ENCODE measurements at places on chromosomes 16 and 17.

DNA sequence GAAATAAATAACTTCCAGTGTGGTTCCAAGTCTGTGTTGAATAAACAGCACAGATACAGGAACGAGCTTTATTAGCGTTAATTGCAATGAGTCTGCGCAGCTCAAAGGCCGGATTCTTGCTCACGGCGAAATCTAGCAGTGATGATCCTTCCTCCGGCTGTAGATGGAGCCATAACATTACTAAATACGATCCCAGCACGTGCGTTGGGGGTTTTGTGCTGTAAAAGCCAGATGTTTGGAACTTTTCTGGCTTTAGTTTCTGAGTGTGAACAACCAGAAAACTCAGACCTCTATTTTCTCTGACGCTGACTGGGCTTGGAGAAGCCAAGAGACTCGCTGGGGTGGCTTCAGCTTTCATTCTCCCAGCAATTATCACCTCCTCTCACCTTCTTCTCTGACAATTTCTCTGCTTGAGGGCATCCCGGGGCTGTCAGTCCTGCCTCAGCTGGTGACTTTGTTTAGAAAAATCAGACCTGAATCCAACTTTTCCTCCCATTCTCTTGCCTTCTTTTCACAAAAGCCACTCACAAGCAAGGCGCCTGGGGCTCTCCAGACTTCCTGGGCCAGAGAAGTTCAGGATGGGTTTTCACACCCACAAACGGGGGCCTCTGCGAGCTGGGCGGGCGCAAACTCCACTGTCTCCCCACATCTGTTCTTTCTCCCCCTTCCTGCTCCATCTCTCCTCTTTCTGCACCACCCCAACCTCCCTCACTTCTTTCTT is 47.1 kb upstream of the AKTIP start:
- DNase-seq: peak; percentile 35

- DNase-seq: peak; percentile 17
These were observed 2.2 kb downstream of the ALDOC start for GRCh38 chr17:28574526-28574925.

GRCh38 chr16:25052530-25052929 is 37.4 kb upstream of the ARHGAP17 start:
- DNase-seq: no peak

DNA sequence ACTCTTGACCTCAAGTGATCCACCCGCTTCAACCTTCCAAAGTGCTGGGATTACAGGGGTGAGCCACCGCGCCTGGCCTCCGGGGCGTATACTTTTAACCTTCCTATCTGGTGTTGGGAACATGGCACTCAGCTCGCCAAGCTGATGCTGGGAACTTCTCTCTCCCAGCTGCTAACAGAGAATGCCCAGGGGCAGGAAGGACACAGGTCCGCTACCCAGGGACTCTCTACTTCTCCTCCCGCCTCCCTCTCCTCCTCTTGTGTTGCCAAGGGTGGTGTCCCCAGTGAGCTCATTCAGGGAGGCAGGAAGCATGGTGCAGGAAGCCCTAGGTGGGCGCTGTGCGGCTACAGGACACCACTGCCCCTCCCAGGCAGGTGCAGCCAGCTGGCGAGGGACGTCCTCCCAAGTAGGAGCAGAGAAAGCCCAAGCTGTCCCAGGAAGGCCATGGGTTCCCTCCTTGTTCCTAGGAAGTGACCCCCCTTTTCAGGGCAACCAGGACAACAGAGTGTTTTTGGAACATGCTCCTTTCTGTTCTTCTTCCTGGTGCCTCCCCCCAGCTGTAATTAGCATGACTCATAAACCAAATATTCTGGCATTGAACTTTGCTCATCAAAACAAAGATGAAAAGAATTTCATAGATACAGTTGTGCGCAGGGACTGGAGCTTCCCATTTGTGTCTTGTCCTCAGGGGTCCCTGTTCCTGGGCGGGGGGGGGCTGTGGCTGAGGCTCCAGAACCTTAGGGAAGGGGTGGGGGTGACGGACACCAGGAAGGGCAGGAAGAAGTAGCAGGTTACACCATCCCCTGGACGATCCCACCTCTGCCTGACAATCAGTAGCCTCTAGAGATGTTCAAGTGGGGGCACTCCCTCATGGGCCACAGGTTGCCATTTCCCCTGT is 2.7 kb downstream of the C1QTNF1 start:
- no peak for DNase-seq

DNA sequence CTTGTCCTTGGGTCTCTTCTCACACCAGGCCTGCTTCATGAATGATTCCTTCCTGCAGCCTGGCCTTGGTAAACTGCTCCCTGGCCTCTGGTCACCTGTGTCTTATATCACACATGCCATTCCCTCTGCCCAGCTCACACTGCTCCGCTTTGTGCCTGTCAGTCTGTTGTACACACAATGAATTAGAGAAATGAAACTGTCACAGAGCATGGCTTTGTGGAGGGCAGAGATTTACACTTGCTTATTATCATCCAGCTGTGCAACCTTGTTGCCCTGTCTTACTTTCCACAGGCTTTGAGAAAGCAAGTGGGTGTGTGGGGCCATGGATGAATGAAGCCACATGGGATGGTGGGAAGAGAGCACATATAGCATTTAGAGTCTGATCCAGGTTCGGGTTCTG is 22.4 kb downstream of the ALDH3A2 start:
- DNase-seq: no peak

DNA sequence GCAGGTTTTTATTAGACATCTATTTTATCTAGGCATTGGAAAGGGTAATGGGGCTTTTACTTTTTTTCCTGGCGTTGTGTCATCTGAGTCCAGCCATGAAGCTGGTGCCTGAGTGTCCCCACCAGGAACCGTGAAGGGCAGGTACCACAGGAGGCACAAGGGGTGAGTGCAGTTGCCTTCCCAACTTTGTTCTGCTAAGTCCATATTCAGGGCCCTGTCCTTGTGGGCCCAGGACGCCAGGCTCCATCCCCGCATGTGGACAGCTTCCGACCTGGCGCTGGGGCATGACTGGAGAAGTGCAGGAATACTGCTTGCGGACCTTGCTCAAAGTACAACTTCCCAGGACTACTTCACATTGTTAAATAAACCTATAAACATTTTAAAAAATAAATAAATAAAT is 60.6 kb downstream of the KPNA2 start:
- DNase-seq: no peak

GRCh38 chr16:74991593-74992403 is 6.9 kb upstream of the WDR59 start:
- no peak for DNase-seq

GRCh38 chr16:1613728-1614455 is 1.7 kb downstream of the CRAMP1 start:
- DNase-seq: peak; percentile 20

DNA sequence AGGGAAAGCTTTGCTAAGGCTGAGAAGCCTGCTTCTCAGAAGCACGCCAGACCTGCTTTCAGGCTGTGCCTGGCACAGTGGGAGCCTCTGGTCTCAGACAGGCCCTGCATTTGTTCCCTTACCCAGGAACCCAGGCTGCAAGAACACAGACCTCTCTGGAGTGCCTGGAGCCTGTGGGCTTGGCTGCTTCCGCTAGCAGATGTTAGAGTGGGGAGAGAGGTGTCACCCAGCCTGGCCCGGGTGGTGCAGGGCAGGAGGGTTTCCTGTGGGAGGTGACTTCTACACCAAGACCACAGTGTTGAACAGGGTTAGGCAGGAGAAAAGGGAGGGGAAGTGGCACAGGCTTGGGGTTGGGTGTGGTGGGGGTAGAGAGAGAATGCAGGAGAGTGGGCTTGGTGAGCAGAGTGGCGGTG is 35.8 kb upstream of the ADGRG1 start:
- peak; percentile 48 for DNase-seq

DNA sequence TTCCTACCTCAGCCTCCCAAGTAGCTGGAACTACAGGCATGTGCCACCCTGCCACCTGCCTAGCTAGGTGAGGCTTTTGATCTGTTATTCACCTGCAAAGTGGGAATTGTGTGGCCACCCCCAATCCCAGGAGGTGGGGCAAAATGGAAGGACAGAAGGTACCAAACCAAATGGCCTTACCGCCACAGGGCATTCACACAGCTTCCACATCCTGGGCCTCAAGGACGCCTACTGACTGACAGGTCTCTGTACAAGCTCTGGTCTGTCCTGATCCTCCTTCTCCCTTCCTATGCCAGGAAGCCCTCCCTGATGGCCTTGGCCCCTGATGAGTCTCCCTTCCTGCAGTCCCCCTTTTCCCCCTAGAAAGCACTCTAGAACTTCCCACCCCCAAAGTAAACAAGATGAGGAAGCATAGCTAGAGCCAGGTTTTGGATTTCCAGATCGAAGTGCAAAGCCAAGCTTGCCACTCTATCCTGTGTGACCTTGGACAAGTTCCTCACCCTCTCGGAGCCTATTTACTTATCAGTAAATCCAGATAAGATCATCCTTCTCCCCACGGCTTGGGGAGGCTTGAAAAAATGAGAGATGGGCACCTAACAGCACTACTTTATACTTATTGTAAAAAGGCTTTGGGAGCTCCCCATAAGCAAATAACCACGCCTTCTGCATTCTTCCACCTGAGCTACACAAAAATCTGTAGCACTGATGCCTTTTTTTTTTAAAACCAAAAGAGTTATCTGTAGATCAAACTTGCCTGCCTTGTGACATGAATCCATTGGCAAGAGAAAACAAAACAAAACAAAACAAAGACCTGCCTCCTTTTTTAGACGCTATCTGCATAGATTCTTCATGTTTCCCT is 4.5 kb downstream of the PLLP start:
- no peak for DNase-seq

- no peak for DNase-seq
These were observed 7.3 kb upstream of the SLX4 start for GRCh38 chr16:3618769-3619141.

DNA sequence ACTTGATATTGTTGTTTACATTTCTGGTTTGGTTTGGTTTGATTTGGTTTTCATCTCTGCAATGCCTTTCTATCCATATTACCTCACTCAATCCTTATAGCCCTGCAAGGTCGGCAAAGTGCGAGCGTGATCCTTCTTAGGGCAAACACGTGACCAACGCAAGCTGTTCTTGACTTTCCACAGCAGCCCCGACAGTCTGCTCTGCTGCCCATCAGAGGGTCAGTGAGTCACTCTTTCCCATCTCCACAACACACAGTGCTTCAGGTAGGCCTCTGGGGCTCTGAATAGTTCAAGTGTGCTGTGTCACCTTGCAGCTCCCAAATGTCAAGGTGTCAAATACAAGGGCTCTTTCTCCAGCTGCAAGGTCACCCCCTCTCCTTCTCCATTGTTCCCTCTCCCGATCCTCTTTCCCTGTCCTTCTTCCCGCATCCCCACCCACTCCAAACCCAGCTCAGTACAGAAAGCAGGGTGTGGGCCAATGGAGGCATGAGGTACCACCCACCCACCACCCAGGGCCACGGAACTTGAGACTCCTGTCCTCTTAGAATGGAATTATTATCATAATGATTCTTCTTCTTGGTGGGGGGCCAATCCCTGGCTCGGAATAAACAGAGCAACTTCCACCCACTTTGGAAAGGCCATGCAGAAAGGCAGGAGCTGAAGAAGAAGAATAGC is 139.7 kb downstream of the SLC39A11 start:
- DNase-seq: no peak

DNA sequence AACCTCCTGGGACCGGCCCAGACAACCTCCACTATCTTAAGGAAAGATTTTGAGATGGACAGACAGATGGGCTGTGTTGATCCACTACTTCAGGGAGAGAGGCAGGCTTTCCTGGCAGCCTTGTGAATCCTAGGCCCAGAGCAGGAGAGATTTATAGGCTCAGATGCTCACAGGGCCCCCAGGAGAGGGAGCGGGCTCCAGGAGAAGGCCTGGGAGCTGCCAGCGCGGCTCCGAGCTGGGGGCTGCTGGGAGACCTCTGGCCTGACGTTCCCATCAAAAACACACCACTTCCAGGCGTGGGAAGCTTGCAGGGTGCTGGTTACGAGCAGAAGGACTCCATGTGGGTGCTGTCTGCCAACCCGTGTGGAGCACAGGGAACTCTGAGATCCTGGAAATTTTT is 53.2 kb downstream of the MYH11 start:
- DNase-seq: no peak

DNA sequence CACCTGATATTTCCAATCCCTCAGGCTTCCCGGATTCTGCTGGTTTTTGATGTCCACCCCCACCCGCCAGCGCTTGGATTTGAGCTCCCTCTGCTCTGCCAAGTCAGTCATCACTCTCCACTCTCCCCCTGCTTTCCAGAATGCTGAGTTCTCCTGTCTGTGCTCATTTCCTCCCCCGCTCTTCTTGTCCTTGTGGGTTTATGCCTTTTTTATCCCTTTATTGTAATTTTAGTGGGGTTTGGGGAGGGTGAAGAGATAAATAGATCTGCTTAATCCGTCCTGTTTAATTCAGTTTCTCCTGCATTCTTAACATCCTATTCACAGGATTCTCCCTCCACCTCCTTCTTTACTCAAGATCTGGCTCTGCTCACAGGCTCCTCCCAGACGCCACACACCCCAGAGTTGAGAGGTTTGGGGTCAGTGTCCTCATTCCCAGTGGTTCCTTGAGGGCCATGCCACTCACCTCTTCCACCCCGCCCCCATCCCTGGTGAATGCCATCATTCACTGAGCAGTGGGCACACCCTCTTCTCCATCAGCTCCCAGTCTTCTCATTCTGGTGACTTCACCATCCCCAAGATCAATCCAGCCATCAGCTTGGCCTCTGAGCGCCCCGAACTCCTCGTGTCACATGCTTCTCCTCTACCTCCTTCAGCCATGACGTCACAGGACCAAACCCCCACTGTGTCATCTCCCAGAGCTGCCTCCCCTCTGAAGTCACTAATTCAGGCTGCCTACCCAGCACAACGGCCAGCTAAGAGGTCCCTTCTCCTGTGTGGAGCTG is 15.1 kb upstream of the GUCY2D start:
- no peak for DNase-seq

DNA sequence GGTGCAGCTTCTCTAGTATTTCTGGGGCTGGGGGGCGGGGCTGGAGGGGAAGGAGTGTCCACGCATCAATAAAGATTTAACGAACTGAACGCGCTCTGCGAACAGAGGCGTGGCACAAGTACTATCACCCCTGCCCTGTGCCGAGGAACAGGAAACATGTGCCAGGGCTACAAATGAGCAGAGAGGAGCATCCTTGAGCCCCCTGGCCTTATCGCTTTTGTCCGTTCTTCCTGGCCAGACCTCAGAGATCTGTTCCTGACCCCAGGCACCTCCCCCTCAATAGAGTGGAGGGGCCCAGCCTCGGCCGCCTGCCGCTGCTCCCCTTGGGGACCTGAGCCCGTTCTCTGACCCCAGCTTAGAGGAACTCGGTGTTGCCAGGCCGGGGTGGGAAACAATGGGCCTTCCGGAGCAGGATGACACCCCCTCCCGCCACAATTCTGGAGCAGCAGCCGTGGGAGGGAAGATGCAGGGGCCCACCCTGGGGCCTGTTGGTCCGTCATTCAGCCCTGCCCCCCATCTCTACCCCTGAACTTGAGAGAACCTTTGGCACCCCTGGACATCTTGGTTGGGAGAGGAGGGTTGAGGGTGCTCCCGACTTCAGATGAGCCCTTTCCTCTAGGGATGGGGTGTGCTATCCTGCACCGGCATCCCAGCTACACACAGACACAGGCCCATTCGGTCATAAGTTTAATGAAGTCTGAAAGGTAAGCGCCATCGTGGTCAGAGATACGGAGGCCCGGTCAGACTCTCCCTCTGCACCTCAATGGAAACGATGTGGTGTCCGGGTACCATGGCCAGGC is 1.1 kb downstream of the NAA38 start:
- peak; percentile 36 for DNase-seq
